ENCODE measurements at places on chromosomes 13 and 19.

DNA sequence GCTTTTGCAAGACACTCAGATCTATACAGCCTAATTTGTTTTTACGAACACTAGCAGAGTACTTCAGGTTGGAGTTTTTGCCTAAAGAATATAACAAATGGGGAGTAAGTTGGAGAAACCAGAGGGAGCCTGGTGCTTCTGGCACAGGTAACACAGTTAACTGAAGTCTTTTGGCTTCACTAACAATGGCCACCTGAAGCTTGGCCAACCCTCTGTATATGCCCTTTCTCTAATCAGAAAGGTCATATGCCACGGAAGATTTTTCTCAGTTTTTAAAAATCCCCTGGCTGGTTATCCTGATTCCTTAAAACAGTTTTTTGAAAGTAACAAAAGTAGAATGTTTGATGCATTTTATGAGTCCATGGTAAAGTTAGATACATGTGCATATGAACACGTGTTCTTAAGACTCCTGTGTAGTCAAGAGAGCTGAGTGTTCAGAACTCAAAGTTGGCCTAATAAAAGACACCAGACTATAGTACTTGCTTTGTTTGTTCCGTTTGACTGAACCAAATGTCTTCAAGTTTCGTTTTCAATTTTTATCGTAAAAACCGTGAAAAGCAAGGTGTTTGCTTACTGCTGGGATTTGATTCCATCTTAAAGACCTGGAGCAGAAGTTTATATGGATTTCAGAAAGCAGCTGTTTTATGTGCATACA is 137.5 kb downstream of the KCNRG start:
- H3K36me3 ChIP-seq = no peaks in the 10 kb centered on the region
- H3K27ac ChIP-seq = peak overlapping the region; percentile 80
- peaks cover 21% of the 10 kb centered on the region for H3K4me1 ChIP-seq
- DNase-seq = no peak
- H3K4me3 ChIP-seq = peak overlapping the region; percentile 81
- no peaks in the 10 kb centered on the region for H3K27me3 ChIP-seq

GRCh38 chr13:97567510-97568243 is 133.7 kb downstream of the RAP2A start:
- no peak for DNase-seq
- H3K4me3 ChIP-seq = peak overlapping the region; percentile 44
- H3K36me3 ChIP-seq = no peaks in the 10 kb centered on the region
- no peaks in the 10 kb centered on the region for H3K4me1 ChIP-seq
- H3K27ac ChIP-seq = no peak overlapping the region

- no peak for DNase-seq
- H3K4me1 ChIP-seq = no peaks in the 10 kb centered on the region
- H3K4me3 ChIP-seq = no peak overlapping the region
- no peaks in the 10 kb centered on the region for H3K36me3 ChIP-seq
- no peaks in the 10 kb centered on the region for H3K27me3 ChIP-seq
These were observed 164.4 kb downstream of the IRS2 start for GRCh38 chr13:109622006-109622405.

DNA sequence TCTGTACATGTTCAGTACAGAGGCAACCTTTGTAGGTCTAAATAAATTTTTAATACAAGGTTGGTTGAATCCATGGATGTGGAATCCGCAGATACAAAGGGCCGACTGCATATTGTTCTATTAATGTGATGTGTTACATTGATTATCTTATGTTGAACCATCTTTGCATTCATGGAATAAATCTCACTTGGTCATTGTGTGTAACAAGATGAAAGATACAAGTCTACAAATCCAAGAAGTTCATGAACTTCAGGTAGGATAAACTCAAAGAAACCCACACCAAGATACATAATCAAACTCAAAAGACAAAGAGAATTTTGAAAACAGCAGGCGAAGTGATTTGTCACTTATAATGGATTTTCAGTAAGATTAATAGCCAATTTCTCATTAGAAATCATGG is 8.0 kb upstream of the TFDP1 start:
- no peaks in the 10 kb centered on the region for H3K4me1 ChIP-seq
- no peak overlapping the region for H3K4me3 ChIP-seq
- peaks cover 10% of the 10 kb centered on the region for H3K27me3 ChIP-seq
- H3K36me3 ChIP-seq = peaks cover 5% of the 10 kb centered on the region
- no peak for DNase-seq

DNA sequence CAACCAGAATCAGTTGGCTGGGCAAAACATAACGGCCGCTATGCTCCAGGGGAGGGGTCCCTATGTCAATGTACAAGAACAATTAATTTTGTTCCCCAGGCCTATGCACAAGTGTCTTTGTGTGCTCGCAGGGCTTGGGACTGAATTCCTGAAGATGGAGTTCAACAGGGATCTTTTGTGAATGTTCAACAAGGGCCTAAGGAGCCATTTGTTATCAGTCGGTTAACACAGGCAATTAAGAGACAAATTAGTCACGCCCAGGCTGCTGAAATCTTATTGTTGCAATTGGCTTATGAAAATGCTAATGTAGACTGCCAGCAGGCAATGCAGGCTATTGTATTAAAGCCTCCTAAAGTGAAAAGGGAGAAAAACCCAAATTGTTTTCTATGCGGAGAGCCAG is 117.5 kb downstream of the ZNF429 start:
- no peaks in the 10 kb centered on the region for H3K36me3 ChIP-seq
- no peak for DNase-seq
- H3K27ac ChIP-seq = no peak overlapping the region
- H3K4me1 ChIP-seq = no peaks in the 10 kb centered on the region

- no peak overlapping the region for H3K4me3 ChIP-seq
- peaks cover 33% of the 10 kb centered on the region for H3K4me1 ChIP-seq
- H3K27me3 ChIP-seq = peaks cover 17% of the 10 kb centered on the region
- H3K27ac ChIP-seq = no peak overlapping the region
- no peak for DNase-seq
- no peaks in the 10 kb centered on the region for H3K36me3 ChIP-seq
These were observed 1.8 kb upstream of the SYNE4 start for GRCh38 chr19:36010402-36010801.
